ENCODE measurements at places on chromosomes 6 and 20.

DNA sequence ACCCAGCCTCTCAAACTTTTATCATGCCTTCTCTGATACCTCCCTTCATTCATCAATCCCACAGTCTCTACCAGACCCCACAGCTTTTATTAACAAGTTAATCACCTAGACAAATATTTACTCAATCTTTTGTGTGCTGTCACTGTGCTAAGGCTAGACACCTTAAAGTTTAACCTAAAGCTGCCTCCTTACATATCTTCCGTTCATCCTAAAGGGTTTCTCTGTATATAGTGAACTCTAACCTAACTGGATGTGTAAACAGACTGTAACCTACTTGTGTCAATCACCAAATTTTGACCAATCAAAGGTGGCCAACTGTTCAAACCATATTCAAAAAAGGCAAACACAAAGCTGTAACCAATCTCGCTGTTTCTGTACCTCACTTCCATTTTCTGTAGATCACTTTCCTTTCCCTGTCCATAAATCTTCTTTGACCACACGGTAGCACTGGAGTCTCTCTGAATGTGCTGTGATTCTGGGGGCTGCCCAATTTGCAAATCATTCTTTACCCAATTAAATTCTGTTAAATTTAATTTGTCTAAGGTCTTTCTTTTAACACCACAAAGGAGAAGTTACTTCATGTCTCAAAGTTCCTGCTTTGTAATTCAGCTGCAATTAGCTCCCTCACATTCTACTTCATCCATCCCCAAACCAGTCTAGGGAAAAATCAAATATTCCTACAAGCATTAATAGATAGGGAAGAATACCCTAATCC, 72.5 kb downstream of the ARHGAP18 start:
- no peak for DNase-seq

DNA sequence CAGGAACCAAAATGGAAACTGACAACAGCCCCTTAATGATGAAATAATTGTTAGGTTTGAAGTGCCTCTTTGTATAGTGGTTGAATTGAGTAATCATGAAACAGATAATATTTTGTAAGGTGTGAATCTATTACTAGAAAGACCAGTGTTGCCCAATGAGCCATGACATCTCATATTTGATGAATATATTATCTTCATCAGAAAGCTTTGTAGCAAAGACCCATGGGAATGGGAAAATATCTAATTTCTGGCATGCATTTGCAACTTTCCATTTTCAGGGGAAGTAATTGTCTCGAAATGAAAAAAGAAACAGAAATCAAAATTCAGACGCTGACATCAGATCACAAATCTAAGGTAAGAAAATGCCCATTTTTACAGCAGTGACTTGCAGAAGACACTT, 57.3 kb upstream of the LAMP5 start:
- DNase-seq: no peak

- no peak for DNase-seq
Observed at GRCh38 chr6:19205076-19205475, 632.1 kb upstream of the ID4 start.

DNA sequence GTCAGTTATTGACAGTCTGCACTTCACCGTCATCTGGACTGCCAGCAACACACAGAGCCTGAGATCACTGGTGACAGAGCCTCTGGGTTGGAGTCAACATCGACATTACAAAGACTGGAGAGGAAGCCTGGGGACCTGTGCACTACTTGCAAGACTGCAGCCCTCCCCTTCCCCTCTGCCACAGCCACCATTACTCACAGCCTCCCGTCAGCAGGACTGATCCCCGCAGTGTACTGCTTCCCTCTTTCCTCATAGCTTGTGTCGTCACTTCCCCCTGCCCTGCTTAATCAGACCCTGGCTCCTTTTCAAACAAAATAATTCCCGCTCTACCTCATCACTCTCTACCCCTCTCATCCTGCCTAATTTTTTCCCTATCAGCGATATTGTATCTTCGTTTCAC, 235.5 kb upstream of the KCNQ5 start:
- DNase-seq: no peak

DNA sequence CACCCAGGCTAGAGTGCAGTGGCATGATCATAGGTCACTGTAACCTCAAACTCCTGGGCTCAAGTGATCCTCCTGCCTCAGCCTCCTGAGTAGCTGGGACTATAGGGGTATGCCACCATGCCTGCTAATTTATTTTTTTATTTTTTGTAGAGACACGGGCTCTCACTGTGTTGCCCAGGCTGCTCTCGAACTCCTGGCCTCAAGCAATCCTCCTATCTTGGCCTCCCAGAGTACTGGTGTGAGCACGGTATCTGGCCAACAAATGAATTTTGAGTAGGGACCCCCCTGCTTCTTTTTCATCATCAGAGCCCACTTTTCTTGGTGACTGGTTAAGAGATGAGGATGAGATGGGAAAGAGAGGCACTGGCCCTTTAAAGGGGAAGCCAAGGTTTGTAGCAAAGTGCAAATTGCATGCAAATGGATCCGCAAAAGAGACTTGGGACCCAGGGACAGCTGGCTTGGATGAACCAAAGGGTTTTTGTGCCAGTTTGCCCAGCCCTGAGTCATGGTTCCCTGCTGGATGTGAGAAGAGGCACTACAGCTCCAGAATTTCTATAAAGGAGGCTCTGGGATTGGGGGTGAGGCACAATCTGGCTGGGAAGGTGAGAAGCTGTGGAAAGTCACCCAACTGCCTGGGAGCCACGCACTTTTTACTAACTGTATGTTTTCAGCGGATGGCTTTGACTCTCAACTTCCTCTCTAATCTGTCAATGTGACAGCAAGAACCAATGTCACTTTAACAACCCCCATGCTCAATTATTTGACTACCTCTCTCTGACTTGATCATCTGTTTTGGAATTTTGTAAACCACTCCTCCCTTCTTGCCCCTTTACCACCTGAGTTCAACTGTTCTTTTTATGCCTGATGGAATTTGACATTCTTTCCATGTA, 58.7 kb upstream of the RNF24 start:
- DNase-seq: no peak

GRCh38 chr20:57022306-57022705, 244.1 kb downstream of the BMP7 start:
- DNase-seq: no peak

GRCh38 chr6:87716928-87717614, 15.0 kb upstream of the AKIRIN2 start:
- DNase-seq: no peak

- DNase-seq: no peak
Observed at GRCh38 chr20:12531626-12532025, 477.1 kb upstream of the SPTLC3 start.

DNA sequence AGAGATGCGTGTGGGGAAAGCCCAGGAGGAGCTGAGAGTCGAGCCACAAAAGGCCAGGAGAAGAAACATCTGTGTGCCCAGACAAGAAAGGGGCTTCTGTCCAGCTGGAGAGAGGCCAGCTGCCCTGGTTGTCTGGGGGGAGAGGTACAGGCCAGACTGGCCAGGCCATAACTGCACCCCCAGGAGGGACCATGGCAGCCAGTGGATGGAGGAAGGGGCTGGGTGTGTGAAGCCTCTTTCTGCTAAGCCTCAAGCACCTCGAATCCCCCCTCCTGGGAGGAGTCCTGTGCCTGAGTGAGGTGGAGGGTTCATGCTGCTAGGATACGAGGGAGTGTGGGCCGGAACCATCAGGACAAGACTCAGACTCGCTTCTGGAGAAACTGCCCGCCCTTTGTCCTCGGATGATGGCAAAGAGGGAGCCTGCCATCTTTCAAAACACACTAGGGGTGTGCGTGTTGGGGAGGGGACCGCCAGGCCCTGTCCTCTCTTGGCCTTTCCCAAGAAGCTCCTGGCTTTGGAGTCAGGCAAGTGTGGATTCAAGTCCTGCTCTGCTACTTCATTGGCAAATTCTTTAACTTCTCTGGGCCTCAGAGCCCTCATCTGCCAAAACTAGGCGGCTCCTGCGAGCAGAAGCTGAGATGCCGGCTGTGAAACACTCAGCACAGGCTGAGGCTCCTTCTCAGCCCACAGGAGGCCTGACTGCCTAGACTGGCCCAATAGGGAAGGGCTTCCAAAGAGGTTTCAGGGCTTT, 90.3 kb downstream of the ASXL1 start:
- DNase-seq: no peak

GRCh38 chr6:88165844-88166492, at the start of gene CNR1:
TSS of gene CNR1 (minus strand) at chr6:88166347. CDS start at chr6:88145274, 21,073 bp downstream.
- no peak for DNase-seq

DNA sequence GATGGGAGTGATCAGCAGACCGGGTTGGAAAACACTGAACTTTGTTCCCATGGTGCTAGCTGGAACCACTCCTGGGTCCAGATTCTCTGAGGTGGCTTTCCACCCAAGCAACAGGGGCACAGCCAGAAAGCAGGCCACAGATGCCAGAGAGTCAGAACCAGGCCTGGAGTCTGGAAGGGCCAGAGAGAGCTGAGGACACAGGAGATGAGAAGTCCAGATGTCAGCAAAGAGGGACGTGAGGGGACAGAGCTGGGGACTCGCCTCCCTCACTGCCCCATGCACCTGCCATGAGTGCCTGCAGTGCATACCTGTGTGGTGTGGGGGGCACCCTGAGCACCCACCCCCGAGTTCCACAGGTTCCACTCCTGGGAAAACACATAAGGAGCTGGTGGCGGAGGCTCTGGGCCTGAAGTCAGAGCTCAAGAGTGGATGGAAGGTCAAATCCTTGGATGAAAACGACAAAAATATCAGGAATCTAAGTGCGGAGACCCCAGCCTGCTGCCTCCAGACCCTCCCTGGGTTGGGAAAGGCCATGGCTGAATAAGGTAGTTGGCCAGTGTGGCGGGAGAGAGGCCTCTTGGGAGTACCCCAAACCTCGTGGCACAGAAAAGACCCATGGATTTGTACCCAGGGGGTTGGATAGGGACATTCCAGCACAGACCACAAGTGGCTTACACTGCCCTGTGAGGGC, 224.2 kb downstream of the SYNDIG1 start:
- no peak for DNase-seq

GRCh38 chr20:48359692-48360341, 468.0 kb downstream of the PREX1 start:
- DNase-seq: no peak

DNA sequence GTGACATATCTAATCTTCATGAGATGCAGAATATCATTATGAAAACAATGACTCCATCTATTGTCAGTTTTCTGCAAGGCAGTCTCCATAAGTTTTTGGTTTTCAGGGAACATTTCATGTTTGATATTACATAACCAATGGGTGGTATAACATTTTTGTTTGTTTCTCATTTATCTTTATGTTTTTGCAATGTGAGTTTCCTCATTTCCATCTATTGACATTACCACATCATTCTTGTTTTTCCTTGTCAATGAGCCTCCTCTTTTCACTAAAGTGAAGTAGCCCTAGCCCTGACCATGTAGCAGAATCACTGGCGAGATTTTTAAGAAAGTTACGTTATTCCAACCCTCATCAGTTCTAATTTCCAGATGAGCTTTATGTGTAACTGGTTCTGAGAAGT, 4.4 kb downstream of the EFHC1 start:
- DNase-seq: no peak

DNA sequence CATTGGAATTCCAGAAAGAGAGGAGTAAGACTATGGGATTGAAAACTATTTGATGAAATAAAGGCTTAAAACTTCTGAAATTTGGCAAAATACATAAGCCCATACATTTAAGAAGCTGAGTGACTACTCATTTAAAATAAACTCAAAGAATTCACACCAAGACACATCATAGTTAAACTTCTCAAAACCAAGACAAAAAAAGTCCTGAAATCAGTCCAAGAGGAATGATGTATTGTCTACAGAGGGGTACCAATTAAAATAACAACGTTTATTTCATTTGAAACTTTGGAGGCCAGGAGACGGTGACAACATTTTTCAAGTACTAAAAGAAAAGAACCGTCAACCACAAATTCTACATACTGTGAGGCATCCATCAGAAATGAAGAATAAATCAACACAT, 841.4 kb upstream of the MAP3K7 start:
- no peak for DNase-seq

- no peak for DNase-seq
Observed at GRCh38 chr6:93398723-93399122, 20.6 kb downstream of the EPHA7 start.
